Right ventricle myocardium inferior (tissue), 1 donor: ENCODE measurements at places on chromosomes 4 and X. TPM values are rescaled to one million over a fixed set of nuclear protein-coding genes. Genes with fewer than 3 reads are reported as not detected.

Gene GPR119
- not detected for total RNA-seq

Gene RBMX2
- 9.9 TPM for total RNA-seq

Gene CFAP47
- not detected for total RNA-seq

Gene PWWP3B
- 11.5 TPM for total RNA-seq

Gene FOXR2
- total RNA-seq = not detected

Gene ATP11C
- total RNA-seq = 6.0 TPM

Gene MAGEA11
- total RNA-seq = not detected

Gene PAGE2B
- total RNA-seq = not detected

DNA sequence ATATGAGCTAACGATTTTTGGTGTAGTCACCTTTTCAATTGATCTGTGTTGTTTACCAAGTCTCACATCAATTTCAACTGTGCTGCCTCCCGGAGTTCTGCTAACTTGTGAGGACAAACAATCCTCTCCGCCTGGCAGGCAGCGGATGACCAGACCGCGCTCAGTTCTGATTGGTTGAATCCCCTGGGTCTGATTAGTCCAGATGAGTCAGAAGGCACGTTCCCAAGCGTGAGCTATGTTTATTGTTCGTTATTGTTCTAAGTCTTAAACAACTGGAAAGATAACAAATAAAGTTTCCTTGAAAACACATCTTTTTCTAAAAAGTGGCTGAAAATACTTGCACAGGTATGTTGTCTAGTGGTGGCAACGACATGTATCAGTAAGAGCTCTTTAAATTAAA is 37.9 kb upstream of the TRPC3 start:
- DNase-seq = no peak

DNA sequence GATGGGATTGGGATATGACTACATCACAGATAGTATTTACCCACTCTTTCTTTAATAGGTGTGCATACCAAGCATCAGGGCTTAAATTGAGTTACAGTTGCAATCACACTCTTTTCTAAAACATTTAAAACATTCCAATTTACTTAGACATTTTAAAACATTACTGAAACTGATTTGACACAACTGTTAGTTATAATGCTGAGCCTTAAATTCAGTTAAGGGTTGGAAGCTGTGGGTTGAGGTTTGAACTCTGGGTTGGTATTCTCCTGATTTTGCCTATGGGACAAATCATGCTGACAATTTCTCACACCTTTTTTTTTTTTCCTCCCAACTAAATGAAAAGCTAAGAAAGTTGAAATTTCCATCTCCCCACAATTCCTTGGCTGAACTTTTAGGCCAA is 16.3 kb downstream of the SLIT2 start:
- no peak for DNase-seq

DNA sequence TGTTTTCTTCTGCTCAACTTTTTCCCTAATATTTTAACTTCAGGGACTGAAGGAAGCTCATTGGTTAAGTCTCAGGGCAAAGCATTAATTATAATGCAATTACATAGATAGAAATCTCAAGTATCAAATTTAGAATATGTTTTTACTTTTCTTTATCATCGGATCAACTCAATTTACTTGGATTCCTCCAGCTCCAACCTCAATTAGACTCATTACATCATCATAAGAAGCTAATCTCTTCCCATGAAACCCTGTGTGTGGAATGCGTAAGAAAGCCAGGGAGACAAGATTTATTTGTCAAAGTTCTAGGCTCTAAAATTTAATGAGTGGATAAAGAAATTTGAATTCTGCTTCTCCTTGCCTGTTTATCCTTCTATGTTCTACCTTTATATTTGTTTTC is 918.4 kb downstream of the ADGRL3 start:
- no peak for DNase-seq

GRCh38 chr4:48766131-48766792 is 13.8 kb downstream of the FRYL start:
- no peak for DNase-seq

DNA sequence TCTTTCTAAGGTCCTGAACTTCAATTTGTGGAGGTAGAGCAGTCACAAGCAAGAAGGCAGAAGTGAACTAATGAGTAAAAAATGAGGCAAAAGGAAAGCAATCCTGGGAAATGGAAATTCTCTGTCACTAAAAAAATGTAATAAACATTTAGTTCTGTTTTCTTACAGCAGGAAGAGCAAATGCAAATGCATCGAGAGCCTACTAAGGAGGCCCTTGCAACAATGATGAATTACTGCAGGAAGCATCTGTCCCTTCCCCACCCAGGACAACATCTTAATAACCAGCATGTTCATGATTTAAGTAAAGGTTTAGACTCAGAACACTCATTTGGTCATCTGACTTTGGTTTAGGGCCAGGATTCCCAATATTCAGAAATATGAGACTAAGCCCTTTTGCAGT is 341.4 kb upstream of the NOCT start:
- DNase-seq = no peak

DNA sequence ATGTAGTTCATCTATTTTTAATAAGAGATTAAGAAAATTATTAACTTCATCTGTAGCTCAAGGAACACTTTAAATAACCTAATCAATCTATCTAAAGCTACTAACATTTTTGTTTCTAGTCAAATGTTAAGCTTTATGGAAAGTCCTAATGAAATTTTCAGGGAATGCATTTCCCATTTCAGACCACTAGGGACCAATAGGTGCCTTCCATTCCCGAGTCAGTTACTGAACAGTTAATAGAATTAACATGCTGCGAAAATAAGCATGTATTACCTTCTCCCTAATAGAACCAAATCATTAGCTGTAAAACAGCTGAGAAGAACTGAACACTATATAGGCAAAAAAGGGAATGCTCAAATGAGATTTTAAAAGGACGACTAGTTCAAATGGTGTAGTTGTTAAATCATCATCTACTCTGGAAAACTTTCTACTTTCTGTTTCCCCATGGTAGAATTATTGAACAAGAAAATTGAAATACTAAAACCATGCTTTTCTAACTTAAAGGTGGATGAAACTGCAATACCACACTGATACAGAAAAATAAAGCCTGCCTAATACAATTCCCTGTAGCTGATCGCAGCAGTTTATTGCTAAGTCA is 22.5 kb downstream of the STX18 start:
- DNase-seq = no peak

GRCh38 chr4:7068883-7069282 is 1.0 kb upstream of the GRPEL1 start:
- DNase-seq = no peak

GRCh38 chr4:108601106-108601505 is 19.3 kb upstream of the RPL34 start:
- no peak for DNase-seq

DNA sequence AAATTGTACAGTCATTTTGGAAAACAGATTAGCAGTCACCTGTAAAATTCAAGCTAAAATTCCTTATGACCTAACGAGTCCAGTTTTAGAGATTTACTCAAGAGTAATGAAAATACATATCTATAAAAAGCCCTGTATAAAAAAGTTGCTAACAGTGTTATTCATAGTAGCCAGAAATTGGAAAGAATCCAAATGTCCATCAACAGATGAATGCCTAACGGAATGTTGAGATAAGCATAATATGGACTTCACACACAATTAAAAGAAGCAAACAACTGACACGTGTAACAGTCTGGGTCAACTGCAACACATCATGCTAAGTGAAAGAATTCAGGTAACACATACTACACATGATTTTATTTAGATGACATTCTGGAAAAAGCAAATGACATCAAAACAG is 584.8 kb upstream of the AGA start:
- no peak for DNase-seq

DNA sequence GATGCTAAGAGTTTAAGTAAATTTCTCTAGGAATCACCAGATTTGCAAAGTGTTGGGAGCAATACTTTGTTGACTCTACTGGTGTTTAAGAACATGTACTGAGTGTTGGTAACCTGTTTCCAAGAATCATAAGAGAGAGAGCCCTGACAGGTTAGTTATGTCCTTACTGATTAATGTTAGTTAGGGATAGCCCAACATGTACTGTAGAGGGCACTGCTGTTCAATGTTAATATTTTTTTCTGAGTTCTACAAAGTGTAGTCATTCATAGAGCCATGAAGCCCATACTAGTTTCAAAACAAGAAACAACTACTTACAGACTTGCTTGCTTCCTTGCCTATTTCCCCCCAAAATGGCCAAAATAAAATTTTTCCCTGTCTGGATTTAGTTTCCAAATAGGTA is 11.9 kb downstream of the TMPRSS11D start:
- no peak for DNase-seq

GRCh38 chr4:148064451-148064850 is 332.6 kb downstream of the ARHGAP10 start:
- DNase-seq = no peak

GRCh38 chr4:137739391-137739790 is 207.1 kb upstream of the PCDH18 start:
- no peak for DNase-seq

- DNase-seq = no peak
Measured at GRCh38 chr4:184395971-184396391, 78.4 kb downstream of the IRF2 start.

GRCh38 chr4:67918428-67918827 is 34.6 kb upstream of the TMPRSS11D start:
- DNase-seq = no peak

DNA sequence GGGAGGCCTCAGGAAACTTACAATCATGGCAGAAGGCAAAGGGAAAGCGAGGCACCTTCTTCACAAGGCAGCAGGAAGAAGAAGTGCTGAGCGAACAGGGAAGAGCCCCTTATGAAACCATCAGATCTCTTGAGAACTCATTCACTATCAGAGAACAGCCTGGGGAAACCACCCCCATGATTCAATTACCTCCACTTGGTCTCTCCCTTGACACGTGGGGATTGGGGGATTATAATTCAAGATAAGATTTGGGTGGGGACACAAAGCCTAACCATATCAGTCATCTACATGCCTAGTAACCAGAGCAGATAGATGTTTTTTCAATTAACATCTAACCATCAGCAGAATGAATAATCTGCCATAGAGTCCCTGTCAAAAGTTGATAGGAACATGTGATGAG is 30.4 kb downstream of the FAM13A start:
- DNase-seq = no peak

DNA sequence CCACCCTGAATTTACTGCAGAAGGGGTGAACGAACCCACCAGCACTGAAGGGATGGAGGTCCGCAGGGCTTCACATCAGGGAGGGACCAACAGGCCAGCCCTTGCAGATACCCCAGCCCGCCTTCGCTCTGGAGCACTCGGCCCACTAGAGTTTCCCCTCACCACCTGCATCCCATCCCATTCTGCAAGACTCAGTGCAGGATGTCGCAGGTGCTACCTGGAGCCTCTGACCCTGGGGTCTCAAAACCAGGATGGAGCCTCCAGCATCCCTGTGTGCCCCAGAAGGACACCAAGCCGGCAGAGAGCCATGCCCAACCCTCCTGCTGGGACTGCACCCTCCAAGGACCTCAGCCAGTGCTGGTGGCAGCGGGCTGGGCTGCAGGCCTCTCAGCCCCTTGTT is 57.6 kb upstream of the ADRA2C start:
- peak; percentile 47 for DNase-seq
